ENCODE measurements at places on chromosomes 2 and 18. TPM values are rescaled to one million over a fixed set of nuclear protein-coding genes. Genes with fewer than 3 reads are reported as not detected.

GLI2 gene
- total RNA-seq: 2.8 TPM

- peak; percentile 62 for DNase-seq
Observed at GRCh38 chr2:117832905-117833613, 18.6 kb downstream of the DDX18 start.

TAF4B gene
- total RNA-seq: 10.7 TPM

DNA sequence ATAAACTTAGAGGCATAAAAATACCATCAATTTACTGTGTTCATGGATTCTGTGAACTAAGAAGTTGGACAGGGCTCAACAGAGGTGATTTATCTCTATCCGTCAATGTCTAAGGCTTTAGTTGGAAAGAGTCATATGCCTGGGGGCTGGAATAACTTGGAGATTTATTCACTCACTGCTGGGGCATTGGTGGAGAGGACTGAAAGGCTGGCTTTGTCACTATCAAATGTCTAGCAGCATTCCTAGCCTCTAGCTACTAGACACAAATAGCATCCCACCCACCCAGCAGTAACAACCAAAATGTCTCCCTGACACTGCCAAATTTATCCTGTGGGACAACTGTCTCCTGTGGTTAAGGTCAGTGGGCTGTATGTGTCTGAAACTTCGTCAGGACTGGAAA is 71.0 kb downstream of the EVA1A start:
- no peak for DNase-seq

DYNC1I2 gene
- 78.4 TPM for total RNA-seq

DNA sequence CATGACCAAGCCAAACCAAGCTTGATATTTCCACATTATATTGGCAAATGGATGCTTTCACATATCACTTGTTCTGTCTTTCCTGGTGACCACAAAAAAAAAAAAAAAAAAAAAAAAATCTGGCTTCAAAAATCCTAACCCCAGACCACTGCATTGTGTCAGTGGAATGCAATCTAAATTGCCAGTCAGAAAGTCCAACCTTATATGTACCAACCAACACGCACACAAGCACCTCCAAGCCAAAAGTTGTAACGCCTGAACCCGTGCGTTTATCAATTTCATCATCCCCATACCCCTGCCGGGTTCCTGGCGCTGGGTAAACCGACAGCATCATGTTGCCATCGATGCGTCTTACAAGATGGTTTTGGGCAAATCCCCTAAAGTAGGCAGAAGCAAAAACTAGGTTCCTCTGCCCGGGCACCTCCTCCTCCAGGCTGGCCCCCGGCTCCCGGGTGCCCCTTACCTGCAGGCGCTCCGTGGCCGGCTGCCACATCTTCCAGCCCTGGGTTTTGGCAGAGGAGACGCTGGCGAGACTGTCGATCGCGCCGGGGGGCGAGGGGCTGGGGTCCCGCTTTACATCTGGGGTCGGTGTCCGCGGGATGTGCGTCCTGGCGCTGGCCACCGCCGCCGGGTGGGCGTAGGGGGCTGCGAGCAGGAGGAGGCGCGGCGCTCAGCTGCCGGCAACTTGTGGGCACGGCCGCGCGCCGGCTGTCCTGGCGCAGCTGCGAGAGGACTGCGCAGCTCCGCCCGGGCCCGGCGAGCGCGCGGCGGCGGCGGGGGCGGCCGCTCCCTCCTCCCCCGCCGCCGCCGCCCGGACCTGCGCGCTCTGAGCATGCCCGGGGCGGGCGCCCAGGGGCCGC is at the start of gene PID1:
Gene PID1 (minus strand): TSS at position 737 of the 860 bp plus-strand sequence. CDS start 244 bp downstream, at position 493.
- peak; percentile 85 for DNase-seq

GRCh38 chr2:10202131-10202665 is 79.7 kb downstream of the RRM2 start:
- DNase-seq: no peak

Data from stomach (tissue), 19 donors.